ENCODE measurements at places on chromosomes 7 and 10. TPM values are rescaled to one million over a fixed set of nuclear protein-coding genes. Genes with fewer than 3 reads are reported as not detected.

DNA sequence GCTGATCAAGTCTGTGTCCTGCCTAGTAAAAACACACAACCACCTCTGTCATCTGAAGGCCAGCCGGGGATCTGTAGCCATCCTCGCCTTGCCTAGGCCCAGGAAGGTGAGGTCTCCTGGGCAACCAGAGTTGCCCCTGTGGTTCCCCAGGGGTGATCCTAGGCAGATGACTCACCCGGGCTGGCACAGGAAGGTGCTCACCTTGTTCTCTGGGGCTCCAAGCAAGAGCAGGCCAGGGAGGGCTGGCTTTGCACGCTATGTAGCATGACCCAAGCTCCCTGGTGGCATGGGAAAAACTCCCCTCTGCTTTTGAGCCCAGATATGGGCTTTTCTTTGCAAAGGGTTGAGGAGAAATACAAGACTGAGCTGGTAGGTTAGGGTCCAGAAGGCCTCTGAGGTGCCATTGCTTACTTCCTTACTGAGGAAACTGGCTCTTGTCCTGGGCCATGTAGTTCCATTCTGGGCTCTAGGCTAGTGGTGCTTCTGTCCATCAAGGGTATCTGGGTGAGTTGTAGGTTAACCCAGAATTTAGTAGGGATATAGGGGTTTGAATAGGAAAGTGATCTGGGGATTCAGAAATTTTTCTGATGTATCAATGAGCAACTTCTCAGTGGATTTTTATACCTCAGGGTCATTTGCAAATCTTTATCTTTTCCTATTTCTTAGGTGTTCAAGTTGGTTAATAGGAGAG is 112.0 kb downstream of the NT5C2 start:
- no peaks in the 10 kb centered on the region for H3K4me1 ChIP-seq
- DNase-seq, result no peak
- H3K4me3 ChIP-seq, result no peak overlapping the region

DNA sequence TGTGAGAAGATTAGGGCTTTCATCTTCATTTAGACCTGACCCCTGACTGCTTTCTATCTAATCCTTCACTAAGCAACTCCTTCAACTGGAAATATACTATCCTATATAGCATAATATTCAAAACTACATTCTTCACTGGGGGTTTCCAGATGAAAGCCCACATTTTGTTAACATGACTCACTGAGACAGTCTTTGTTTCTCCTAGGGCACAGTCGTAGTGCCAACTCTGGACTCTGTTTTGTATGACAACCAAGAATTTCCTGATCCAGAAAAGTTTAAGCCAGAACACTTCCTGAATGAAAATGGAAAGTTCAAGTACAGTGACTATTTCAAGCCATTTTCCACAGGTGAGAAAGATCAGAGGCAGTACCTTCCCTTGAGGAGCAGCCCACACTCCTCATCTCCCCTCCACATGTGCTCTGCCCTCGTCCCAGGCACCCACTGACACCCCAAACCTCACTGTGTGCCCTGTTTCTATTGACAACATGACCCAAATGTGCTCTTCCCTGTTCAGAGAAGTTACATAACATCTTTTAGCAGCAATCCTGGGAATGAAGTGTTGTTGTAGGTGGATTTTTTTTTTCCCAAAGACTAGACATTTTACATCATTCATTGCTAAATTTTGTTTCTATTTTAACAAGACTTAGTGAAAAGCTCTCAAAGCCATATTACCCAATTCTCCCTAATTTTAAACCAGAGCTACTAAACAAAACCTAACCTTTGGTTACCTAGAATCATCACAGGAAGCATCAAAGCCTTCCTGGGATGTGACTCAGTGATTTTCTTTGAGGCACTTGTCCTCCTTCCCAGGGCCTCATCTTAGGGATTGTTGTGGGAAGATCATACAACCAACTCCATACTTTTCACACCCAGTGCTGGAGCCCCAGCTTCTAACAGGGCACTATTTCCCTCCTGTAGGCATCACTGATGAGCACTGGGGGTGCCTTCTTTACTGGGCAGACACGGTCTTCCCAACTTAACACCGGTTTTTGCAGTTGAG is 10.7 kb downstream of the CYP2E1 start:
- DNase-seq, result no peak
- no peak overlapping the region for H3K4me3 ChIP-seq
- no peaks in the 10 kb centered on the region for H3K4me1 ChIP-seq
- no peak overlapping the region for H3K27ac ChIP-seq
- no peaks in the 10 kb centered on the region for H3K36me3 ChIP-seq
- H3K27me3 ChIP-seq, result no peaks in the 10 kb centered on the region

- no peak for DNase-seq
- H3K27me3 ChIP-seq, result no peaks in the 10 kb centered on the region
- peaks cover 45% of the 10 kb centered on the region for H3K36me3 ChIP-seq
- peak overlapping the region; percentile 88 for H3K27ac ChIP-seq
- peaks cover 31% of the 10 kb centered on the region for H3K4me1 ChIP-seq
- peak overlapping the region; percentile 44 for H3K4me3 ChIP-seq
These were observed 93.8 kb downstream of the ADD3 start for GRCh38 chr10:110101464-110102144.

GRCh38 chr7:27302590-27302989 is 60.0 kb downstream of the EVX1 start:
- H3K27me3 ChIP-seq, result peaks cover 3% of the 10 kb centered on the region
- no peaks in the 10 kb centered on the region for H3K4me1 ChIP-seq
- no peak overlapping the region for H3K27ac ChIP-seq
- DNase-seq, result no peak
- H3K36me3 ChIP-seq, result no peaks in the 10 kb centered on the region

DNA sequence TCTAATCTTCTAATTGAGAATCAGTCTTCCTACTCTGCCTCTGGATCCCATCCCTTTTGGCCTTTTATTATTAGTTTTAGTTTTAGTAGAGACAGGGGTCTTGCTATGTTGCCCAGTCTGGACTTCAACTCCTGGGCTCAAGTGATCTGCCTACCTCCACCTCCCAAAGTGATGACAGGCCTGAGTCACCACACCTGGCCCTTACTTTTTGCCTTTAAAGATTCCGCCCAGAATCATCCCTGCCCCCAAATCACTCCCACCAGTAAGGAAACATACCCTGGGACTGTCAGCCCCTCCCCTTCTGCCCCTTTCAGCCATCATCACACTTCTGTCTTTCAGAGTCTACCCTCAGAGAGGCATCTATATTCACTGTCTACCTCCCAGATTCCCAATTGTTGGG is 18.7 kb downstream of the KPNA7 start:
- no peak overlapping the region for H3K27ac ChIP-seq
- no peak for DNase-seq
- no peak overlapping the region for H3K4me3 ChIP-seq
- no peaks in the 10 kb centered on the region for H3K36me3 ChIP-seq
- no peaks in the 10 kb centered on the region for H3K4me1 ChIP-seq
- H3K27me3 ChIP-seq, result no peaks in the 10 kb centered on the region

- no peak for DNase-seq
- H3K27ac ChIP-seq, result no peak overlapping the region
- peaks cover 12% of the 10 kb centered on the region for H3K36me3 ChIP-seq
- H3K4me3 ChIP-seq, result no peak overlapping the region
These were observed 52.6 kb downstream of the ITGB1 start for GRCh38 chr10:32905466-32905865.

GRCh38 chr10:58967551-58968388 is 208.7 kb upstream of the PHYHIPL start:
- no peaks in the 10 kb centered on the region for H3K4me1 ChIP-seq
- no peak overlapping the region for H3K4me3 ChIP-seq
- no peak overlapping the region for H3K27ac ChIP-seq
- peaks cover 4% of the 10 kb centered on the region for H3K27me3 ChIP-seq

DNA sequence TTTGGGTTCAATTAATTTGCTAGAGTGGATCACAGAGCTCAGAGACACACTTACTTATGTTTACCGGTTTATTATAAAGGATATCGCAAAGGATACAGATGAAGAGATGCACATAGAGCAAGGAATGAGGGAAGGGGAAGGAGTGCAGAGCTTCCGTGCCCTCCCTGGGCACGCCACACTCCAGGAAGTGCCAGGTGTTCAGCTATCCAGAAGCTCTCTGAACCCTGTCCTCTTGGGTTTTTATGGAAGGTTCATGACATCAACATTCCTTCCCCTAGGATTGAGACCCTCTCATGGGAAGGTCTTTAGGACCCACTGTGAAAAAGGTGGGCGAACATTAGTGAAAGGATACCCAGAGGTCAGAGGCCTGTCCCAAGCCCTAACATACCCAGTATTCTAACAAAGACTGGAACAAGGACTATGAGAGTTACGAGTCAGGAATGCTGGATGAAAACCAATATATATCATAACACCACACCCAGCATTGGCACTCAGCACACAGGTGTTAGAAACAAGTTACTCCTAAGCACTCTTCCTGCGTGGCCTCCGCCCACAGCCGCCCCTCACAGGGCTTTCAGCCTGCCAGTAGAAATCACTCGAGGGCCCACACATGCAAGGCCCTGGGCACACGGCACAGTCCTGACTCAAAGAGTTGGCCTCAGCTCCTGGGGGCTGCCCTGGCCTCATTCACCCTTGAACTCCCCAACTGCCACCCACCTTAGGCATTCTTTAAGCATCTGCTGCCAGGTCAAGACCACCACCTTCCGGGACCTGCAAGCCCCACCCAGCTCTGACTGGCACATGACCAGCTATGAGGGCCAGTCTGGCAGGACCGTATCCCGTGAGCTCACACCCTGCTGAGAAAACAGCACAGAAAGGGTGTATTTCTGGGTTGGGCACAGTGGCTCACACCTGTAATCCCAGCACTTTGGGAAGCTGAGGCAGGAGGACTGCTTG is 5.6 kb upstream of the AIFM2 start:
- no peak for DNase-seq
- peaks cover 1% of the 10 kb centered on the region for H3K36me3 ChIP-seq
- H3K27me3 ChIP-seq, result peaks cover under 1% of the 10 kb centered on the region
- no peak overlapping the region for H3K27ac ChIP-seq
- no peak overlapping the region for H3K4me3 ChIP-seq
- no peaks in the 10 kb centered on the region for H3K4me1 ChIP-seq

DNA sequence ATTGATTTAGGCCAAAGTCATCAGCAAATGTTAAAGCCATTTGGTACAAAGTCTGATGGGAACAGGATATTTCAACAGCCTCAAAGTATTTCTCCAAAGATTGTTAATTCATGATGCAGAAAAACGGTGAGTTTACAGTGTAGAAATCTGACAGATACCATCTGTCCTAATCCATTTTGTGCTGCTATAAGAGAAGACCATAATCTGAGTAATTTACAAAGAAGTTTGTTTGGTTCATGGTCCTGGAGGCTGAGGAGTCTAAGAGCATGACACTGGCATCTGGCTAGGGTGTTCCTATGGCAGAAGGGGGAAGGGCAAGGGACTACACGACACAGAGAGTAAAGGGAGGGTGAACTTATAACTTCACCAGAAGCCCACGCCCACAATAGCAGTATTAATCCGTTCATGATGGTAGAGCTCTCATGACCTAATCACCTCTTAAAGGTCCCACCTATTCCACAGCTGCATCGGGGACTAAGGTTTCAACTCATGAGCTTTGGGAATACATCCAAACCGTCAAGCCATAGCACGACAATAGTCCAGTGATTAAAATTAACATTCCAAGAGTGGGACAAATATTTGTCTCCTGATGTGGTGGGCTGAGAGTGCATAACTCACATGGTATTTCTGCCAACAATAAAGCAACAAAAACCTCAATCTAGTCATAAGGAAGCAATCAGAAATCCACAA is 298.6 kb upstream of the AKR1E2 start:
- no peaks in the 10 kb centered on the region for H3K4me1 ChIP-seq
- no peak overlapping the region for H3K4me3 ChIP-seq
- no peak for DNase-seq
- no peak overlapping the region for H3K27ac ChIP-seq
- peaks cover 28% of the 10 kb centered on the region for H3K27me3 ChIP-seq

DNA sequence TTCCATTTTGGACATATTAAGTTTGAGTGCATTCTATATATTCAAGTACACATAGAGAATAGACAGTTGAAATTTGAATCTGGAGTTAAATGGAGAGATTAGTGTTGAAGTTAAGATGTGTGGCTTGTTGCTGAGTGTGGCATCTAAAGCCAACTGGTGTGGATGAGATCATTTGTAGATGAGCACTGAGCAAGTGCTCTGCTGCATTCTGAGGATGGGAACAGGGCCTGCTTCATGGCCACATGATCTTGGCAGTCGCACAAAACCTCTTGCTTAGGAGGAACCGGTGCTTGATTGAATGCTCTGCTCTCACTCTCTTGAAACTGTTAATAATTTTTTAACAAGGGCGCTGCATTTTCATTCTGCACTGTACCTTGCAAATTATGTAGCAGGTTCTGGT is 62.0 kb downstream of the EPDR1 start:
- no peaks in the 10 kb centered on the region for H3K4me1 ChIP-seq
- no peak overlapping the region for H3K27ac ChIP-seq
- no peaks in the 10 kb centered on the region for H3K36me3 ChIP-seq
- no peaks in the 10 kb centered on the region for H3K27me3 ChIP-seq
- no peak overlapping the region for H3K4me3 ChIP-seq

DNA sequence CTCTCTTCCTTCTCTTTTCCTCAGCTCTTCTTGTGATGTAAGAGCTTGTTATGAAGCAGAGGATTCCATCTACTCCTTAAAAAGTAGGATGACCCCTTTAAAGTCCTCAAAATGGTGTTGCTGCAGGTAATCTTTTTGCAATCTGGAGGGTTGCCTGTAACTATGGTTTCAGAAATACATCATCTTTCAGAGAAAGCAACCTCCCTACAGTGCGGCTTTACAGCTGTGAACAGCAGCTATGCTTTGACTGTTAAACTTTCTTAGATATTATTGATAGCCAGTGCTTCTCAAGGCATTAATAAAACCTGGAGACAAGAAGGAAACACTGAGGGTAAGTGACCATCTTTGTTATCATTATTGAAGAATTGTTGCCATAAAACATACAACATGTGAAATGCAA is 86.6 kb upstream of the MDFIC start:
- peaks cover 4% of the 10 kb centered on the region for H3K36me3 ChIP-seq
- peaks cover 26% of the 10 kb centered on the region for H3K4me1 ChIP-seq
- no peak for DNase-seq
- peaks cover 2% of the 10 kb centered on the region for H3K27me3 ChIP-seq
- H3K4me3 ChIP-seq, result no peak overlapping the region
- H3K27ac ChIP-seq, result peak overlapping the region; percentile 70

DNA sequence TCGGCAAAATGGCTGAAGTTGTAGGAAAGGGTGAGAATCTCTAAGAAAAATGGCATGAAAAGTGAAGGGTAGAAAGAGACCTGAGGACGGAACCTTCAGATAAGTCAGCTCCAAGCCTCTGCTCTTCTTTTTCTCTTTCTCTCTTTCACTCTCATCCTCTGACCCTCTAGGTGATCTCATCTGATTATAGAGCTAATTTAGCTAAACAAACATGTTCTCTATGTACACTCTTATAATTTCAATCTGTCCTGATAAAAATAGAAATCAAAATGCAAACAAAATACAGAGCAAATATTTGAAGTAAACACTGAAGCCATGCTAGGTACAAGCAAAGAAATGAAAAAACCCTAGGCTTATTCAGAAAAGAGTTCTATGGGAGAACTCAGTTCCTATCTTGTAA is 14.4 kb upstream of the CUBN start:
- H3K36me3 ChIP-seq, result peaks cover 7% of the 10 kb centered on the region
- H3K4me1 ChIP-seq, result peaks cover 23% of the 10 kb centered on the region
- no peak overlapping the region for H3K4me3 ChIP-seq
- peak; percentile 33 for DNase-seq
- H3K27ac ChIP-seq, result no peak overlapping the region

RBP3 gene
- not detected for total RNA-seq

SERPINE1 gene
- 0.45 TPM for total RNA-seq

MALSU1 gene
- 92.8 TPM for total RNA-seq

Data from activated CD4-positive, alpha-beta T cell treated with anti-CD3 and anti-CD28 coated beads, Interleukin-2, amount 10 ng/mL, durations not matched to agents 24 days and 14 days (primary cell).